ENCODE measurements at places on chromosomes 4 and X.

DNA sequence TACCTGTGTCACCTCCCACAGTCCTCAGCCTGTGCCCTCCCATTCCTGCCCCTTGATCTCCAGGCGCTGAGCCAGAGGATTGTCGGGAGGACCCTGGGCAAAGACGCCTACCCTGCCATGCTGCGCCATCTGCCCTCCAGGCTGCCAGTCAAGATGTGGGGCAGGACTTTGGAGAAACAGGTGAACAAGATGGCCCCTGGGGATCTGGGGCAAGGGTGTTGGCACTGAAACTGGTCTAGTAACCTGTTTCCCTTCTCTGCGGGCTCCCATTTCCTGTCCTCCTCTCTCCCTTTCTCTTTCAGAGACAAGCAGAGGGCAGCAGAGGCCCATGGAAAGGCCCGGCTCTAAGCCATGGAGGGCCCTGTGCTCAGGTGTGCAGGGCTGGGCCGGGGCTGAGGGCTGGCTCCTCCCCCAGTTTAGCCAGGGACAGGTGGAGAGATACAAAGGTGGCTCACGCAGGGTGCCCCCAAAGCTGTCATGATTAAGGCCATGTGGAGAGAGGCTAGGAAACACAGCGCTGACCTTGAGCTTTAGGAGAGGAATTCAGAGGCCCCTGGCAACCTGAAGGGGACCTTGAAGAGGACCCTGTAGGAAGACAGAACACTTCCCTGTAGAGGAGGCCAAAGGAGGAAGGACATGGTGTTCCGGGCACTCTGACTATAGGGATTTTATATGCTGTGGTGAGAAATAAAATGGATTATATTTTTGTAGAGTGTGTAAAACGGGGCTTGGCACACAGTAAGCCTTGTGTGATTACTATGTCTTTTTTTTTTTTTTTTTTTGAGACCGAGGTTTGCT is at the start of gene GLOD5:
TSS of gene GLOD5 (plus strand) at position 74 of the 798 bp plus-strand sequence. CDS start at position 118, 44 bp downstream.
- DNase-seq: no peak

DNA sequence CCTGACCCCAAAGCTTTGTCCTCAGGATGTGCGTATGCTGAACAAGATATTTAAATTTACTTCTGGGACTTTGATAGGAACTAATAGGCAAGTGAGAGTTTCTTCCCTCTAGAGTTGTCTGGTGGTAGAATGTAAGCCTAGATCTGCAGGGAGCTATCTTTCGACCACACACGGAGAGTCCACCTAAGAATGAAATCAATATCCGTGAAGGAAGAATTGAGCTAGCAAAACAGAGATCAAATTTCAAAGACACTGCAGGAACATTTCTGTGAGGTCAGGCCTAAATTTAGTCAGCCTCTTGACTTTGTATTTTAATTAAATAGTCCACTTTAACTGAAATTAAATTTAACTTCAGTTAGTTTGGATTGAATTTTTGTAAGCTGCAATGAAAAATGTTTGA is 871.3 kb downstream of the RAB28 start:
- DNase-seq: no peak

GRCh38 chr4:139655116-139655515 is 10.5 kb upstream of the MGST2 start:
- DNase-seq: peak; percentile 69

DNA sequence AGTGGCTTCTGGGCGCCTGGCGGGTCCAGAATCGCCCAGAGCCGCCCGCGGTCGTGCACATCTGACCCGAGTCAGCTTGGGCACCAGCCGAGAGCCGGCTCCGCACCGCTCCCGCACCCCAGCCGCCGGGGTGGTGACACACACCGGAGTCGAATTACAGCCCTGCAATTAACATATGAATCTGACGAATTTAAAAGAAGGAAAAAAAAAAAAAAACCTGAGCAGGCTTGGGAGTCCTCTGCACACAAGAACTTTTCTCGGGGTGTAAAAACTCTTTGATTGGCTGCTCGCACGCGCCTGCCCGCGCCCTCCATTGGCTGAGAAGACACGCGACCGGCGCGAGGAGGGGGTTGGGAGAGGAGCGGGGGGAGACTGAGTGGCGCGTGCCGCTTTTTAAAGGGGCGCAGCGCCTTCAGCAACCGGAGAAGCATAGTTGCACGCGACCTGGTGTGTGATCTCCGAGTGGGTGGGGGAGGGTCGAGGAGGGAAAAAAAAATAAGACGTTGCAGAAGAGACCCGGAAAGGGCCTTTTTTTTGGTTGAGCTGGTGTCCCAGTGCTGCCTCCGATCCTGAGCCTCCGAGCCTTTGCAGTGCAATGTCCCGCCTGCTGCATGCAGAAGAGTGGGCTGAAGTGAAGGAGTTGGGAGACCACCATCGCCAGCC is at the start of gene ATOH1:
TSS of gene ATOH1 (plus strand) at position 422 of the 663 bp plus-strand sequence. CDS start at position 596, 174 bp downstream.
- no peak for DNase-seq

GRCh38 chrX:352582-353314 is 34.0 kb downstream of the PPP2R3B start:
- no peak for DNase-seq

- DNase-seq: no peak
Measured at GRCh38 chr4:16667464-16667863, 231.0 kb downstream of the LDB2 start.

- DNase-seq: no peak
Measured at GRCh38 chrX:153688071-153688470, 345 bp downstream of the SLC6A8 start.

DNA sequence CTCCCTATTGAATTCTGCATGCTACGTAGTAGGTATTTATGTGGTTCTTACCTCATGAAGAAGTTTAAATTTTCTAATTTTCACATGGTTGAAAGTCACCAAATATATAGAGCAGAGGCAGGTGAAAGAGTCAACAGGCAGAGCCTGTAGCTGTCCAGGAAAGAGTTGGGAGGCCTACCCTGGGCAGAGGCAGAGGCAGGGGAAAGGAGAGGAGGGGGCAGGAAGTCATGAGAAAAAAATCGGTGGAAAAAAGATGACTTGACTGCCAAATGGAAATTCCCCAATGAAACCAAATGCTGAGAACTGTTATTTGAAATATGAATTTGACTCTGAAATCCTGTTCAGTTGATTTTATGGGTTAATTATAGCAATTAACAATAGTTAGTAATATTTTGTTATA is 23.1 kb upstream of the GPR34 start:
- no peak for DNase-seq

GRCh38 chr4:27176400-27176799 is 315.8 kb downstream of the STIM2 start:
- peak; percentile 35 for DNase-seq

DNA sequence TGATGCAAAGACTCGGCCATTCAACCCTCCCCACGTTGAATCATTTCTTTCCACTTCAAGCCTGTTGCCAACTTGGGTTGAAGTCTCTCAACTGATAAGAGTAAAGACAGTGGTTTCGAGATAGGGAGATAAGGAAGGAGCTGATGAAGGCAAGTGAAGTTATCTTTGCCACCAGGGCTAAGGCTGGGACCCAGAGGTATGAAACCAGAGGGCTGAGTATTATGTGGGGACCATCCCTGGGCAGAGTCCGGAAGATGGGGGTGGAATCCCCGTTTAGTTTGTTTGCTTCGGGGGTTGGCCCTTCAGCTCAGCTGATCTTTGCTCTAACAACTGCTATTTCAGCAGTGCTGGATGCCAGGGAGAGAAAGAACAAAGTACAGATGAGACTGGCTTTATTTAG is 2.3 kb upstream of the XPNPEP2 start:
- no peak for DNase-seq

DNA sequence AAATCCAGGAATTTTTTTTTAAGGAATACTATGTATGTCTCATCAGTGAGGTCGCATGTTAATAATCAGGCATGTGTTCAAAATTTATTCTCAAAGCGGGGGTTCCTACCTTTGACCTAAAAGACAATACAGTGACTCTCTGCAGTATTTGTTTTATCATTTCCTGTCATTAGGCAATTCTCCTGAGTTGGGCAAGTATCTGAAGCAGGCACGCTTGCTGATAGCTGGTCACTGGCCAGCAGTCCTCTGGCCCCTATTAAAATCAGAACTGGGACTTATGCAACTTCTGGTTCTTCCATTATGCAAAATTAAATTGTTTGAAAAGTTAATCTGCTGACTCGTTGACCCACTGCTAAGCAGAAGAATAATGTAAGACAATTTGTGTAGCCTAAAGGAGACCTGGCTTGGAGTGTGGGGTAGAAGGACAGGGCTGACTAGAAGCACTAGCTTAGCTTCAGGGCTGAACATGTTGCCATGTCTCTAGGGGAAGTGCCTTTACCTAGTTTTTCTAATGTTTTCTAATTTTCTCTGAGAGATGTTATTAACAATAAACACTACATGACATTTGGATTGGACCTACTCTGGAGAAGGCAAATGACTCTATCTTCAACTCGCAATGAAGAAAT is 36.0 kb upstream of the GABRA2 start:
- DNase-seq: no peak

GRCh38 chr4:21835712-21836111 is 112.9 kb downstream of the KCNIP4 start:
- no peak for DNase-seq

DNA sequence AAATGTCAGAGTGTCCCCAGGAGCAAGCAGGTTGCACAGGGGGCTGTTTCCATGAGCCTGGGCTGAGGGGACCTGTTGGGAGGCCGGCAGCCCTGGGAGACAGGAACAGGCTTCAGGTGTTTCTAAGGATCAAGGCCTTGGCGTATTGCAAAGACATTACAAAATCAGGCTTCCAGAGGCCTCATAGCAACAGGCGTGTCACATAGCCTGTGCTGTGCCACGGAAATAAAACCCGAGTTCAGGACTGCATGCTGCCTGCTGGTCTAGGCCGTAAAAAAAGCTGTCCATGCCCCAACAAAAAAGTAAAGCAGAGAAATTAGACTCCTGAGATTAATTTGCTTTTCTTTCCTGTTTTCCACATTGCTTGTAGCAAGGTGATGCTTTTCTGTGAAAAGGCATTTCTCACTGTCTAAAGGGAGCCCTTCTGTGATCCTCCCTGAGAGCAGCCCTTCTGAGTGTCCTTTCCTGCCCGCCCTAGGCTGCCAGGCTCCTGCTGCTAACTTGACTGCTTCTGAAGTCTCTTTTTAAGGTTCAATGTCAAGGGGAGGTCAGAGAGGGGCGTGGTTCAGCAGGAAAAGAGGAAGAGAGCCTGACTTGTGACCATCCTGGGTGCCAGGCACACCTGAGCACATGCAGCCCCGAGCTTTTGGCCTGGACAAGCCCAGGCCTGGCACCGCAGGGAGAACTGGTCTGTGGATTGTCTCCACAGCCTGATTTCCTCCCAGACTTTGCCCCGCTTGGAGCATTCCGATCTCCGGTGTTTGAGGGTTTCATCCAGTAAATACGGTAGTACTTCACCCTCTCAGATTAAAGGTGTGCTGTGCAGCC is 21.3 kb downstream of the SHROOM2 start:
- DNase-seq: no peak

- DNase-seq: no peak
Measured at GRCh38 chrX:44890247-44890646, 17.3 kb downstream of the KDM6A start.

- no peak for DNase-seq
Measured at GRCh38 chrX:131812847-131813825, 210.0 kb upstream of the STK26 start.

DNA sequence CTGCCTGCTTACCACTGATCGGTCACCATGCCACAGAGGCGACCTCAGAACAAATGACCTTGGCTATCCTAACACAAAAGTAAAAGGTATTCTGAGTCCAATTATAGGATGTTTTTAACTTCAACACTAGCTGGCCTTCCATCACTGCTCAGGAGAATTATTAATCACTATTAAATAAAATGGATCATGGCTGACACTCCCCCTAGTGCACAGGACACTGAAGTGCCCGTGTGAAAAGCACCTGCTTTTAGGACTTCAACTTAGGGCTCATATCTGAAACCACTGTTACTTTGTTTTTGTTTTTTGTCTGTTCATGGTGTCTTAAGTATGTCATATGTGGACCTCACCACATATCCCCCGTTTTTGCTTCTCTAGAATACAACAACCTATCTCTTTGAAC is 33.9 kb downstream of the STX18 start:
- DNase-seq: peak; percentile 63

DNA sequence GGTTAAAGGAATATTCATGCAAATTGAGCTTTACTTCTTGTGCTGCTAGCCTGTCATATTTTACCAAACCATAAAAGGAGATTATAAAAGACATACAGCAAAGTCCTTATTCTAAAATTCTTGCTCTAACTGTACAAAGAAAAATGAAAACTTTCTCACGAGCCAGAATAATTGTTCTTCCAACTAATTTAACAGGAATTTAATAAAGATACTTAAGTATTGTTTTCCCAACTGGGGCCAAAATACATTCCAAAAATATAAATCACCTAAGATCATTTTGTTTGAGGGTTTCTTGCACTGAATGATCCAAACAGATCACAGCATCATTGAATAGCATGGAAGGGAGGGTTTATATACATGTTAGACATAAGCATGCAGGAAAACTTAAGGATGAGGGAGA is 127.1 kb upstream of the PCDH18 start:
- DNase-seq: no peak

DNA sequence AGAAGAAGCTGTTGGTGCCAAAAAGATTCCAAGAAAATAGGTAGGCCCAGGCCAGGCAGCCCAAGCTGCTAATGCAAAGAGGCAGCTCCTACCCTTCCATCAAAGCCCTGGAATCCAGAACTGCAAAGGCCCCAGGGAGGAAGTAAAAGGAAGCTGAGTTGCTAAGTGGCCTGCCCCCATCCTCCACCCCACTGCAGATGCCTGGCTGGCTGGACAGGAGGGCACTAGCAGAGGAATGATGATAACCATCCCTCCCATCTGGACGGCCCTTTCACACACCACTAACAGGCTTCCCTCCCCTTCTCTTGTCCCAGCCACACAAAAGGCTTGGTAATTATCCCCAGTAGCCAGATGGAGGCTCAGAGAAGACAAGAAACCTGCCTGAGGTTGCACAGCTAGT is 32.4 kb upstream of the PJA1 start:
- no peak for DNase-seq

GRCh38 chrX:17417372-17417771 is 42.4 kb downstream of the NHS start:
- no peak for DNase-seq

DNA sequence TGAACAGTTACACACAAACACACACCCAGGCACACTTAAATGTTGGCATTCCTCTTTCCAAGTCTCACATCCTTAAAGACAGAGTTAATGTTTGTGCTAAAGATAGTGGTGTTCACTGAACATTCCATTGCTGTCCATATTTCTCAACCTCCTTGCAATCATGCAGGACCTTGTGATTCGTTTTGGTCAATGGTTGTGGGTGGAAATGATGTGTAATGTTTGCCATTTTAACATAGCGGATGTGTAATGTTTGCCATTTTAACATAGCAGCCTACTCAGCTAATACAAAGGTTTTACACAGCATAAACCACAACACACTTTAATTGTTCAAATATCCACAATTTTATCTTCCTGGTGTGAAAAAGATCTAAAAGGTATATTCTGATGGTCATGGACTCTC is 93.9 kb downstream of the CEP44 start:
- no peak for DNase-seq

- DNase-seq: no peak
Measured at GRCh38 chr4:176587920-176588319, 204.8 kb downstream of the VEGFC start.

- DNase-seq: no peak
Measured at GRCh38 chr4:3213661-3214250, 35.2 kb upstream of the MSANTD1 start.

- peak; percentile 33 for DNase-seq
Measured at GRCh38 chrX:17361620-17362019, 13.4 kb upstream of the NHS start.

- no peak for DNase-seq
Measured at GRCh38 chrX:48919947-48920717, 1.3 kb upstream of the PIM2 start.

All from NAMALWA (cell line).